ENCODE measurements at places on chromosomes 7 and 10. TPM values are rescaled to one million over a fixed set of nuclear protein-coding genes. Genes with fewer than 3 reads are reported as not detected.

DNA sequence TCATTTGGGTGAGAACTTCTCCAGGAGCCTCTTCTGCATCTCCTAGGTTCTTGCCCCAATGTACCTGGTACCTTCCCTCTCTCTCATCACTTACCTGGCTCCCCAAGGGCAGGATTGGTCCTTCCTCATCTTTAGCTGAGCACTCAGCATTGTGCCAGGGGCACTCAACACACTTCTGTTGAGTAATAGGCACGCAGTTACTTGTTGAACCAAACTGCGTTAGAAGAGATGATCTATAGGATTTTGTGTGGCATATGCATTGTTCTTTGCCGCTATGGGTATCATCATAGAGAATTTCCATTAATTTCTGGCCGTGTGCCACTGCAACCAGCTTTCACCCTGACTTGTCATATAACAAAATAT lies 16.4 kb downstream of the TBXAS1 start:
- no peaks in the 10 kb centered on the region for H3K36me3 ChIP-seq
- H3K4me3 ChIP-seq, result no peak overlapping the region
- peaks cover 14% of the 10 kb centered on the region for H3K27me3 ChIP-seq
- no peaks in the 10 kb centered on the region for H3K4me1 ChIP-seq

DNA sequence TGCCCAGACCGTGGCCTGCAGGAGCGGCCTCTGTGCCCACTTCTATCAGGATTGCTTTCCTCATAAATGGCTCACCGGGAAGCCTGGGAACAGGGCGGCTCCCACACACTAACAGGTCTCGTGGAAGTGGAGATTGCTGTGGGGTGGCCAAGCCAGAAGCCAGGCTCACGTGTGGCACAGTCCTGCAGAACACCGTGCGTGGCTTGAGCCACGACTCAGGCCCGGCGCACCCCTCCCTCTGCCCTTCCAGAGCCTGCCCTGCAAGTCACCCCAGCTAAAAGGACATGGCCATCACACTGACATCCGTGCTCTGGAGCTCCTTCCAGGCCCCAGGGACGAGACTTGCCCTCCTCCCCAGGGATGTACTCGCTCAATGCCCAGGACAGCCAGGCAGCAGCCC lies 7.0 kb downstream of the GPER1 start:
- peaks cover 5% of the 10 kb centered on the region for H3K4me1 ChIP-seq
- H3K27ac ChIP-seq, result no peak overlapping the region
- H3K27me3 ChIP-seq, result no peaks in the 10 kb centered on the region

GRCh38 chr7:44676776-44677175 lies 70.3 kb downstream of the OGDH start:
- H3K27ac ChIP-seq, result no peak overlapping the region
- no peak for DNase-seq
- peaks cover 74% of the 10 kb centered on the region for H3K36me3 ChIP-seq
- H3K4me3 ChIP-seq, result no peak overlapping the region
- no peaks in the 10 kb centered on the region for H3K27me3 ChIP-seq

The TET1 gene
- 20.6 TPM for total RNA-seq

The PTF1A gene
- total RNA-seq, result not detected
